ENCODE measurements at places on chromosomes 12 and 14.

DNA sequence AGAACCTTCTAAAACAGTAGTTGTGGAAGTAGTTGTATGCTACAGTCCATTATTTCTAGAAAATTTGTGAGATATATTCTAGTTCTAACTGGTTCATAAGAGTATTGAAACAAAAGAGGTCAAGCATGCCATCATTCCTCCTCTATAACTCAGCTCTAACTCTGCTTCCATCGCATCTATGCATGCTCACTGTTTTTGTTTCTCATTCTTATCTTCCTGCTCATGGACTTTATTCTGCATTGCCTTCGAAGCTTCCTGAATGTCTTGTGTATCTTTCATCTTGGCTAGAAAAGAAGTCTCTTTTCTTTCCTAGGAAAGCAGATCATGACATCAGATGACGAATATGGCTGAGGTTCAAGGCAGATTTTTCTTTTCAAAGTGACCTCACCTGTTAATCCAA is 402 bp downstream of the LMNTD1 start:
- no peak for DNase-seq

DNA sequence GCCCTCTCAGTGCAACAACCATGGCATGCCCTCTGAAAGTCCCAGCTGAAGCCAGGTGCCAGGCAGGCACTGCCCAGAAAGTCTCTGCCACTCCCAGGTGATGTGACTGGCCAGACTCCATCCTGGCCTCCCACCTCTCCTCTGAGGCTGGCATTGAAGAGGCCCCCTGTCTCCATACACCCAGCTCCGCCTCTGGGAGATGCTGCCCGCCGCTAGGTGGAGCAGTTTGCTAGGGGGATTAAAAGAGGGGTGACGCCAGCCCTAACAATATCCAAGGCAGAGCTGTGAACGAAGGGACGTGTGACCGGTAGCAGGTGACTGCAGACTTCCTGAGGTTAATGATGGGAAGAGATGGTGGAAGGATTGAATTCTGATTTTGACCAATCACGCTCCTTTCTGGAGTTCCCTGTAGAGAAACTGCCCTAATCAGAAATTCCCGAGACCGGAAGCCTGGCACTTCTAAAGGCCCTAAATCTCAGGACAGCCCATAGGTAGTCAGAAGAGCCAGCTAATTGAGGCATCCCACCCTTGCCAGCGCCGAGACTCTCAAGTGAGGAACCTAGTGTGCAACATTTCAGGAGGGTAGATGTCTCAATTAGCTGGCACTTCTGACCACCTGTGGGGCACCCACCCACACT is 8.3 kb upstream of the PLEK2 start:
- peak; percentile 57 for DNase-seq

DNA sequence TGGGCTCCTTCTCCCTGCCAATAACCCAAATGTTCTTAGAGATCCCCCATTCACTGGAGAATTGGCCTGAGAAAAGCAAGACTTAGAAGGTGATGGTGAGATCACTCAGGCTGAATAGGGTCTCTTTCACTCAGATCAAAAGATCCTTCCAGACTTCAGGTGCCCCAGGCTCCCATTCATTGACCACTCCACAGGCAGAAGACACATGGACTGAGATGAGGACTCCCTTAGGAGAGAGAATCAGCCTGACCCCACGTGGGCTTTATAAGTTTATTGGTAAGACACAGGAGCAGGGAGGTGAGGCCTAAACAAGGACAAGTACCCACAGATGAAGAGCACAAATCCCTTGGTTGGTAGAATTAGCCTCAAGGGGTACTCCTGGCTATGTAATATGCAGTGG is 6.1 kb upstream of the KRT72 start:
- DNase-seq, result no peak

GRCh38 chr14:102998393-102998792 is 59.0 kb downstream of the CDC42BPB start:
- no peak for DNase-seq

GRCh38 chr12:5622280-5622679 is 190.4 kb downstream of the NTF3 start:
- DNase-seq, result no peak
